ENCODE measurements at places on chromosomes 16 and 17.

- no peak for DNase-seq
These were observed 40.5 kb upstream of the ATP2A3 start for GRCh38 chr17:4004517-4005295.

DNA sequence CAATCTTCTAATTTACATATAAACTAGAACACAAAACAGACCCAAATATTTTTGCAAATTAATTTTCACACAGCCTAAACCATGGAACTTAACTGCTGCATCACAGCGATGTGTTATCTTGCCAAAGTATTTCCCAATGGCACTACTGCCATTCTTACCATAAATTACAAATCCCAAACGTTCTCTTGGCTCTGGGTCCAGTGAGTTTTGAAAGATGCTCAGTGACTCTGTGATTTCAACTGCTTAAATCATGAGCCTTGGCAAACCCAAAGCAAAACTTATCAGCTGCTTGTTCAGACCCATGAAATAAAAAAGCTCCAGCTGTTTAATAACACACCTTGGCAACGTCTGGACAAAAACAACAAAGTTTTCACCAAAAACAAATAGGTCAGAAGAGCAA is 223.0 kb downstream of the CA10 start:
- DNase-seq = no peak

DNA sequence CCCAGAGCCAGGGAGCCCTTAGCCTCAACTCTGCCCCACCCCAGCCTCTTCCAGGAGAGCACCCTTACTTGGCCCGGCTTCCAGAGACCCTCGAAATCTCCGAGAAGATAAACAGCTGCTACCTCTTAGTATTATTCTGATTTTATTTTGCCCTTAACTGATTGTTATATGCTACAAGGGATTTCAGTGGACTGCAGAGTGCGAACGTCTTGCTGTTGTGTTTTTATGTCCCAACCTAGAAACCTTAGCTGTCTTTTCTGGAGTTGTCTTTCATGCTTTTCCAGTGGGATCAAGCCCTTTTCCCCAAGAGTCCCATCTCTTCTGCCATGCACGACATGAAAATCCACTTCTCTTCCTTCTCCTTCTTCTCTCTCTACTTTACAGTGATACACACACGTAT is 47.0 kb downstream of the SNX20 start:
- DNase-seq = no peak

GRCh38 chr17:21193031-21193430 is 20.9 kb downstream of the TMEM11 start:
- no peak for DNase-seq

- DNase-seq = no peak
These were observed 131.0 kb downstream of the MRTFB start for GRCh38 chr16:14202095-14202494.

Measured in NCI-H1417 treated with DMSO at 0.1 percent for 48 hours (cell line).